ENCODE measurements at places on chromosomes 16 and 17. TPM values are rescaled to one million over a fixed set of nuclear protein-coding genes. Genes with fewer than 3 reads are reported as not detected.

- peak overlapping the region; percentile 78 for H3K27ac ChIP-seq
- no peak overlapping the region for H3K4me3 ChIP-seq
- H3K27me3 ChIP-seq: no peaks in the 10 kb centered on the region
- H3K36me3 ChIP-seq: peaks cover 34% of the 10 kb centered on the region
Measured at GRCh38 chr17:59388069-59388556, 56.7 kb downstream of the YPEL2 start.

Gene SRL
- total RNA-seq: 0.83 TPM

Gene KRTAP9-4
- not detected for total RNA-seq

Gene AANAT
- total RNA-seq: not detected

Gene TADA2A
- 21.0 TPM for total RNA-seq

- no peak for DNase-seq
- H3K4me3 ChIP-seq: no peak overlapping the region
- no peak overlapping the region for H3K27ac ChIP-seq
- H3K4me1 ChIP-seq: no peaks in the 10 kb centered on the region
- H3K27me3 ChIP-seq: peaks cover 1% of the 10 kb centered on the region
- no peaks in the 10 kb centered on the region for H3K36me3 ChIP-seq
Measured at GRCh38 chr17:72580321-72581127, 459.7 kb downstream of the SOX9 start.

Gene STRADA
- total RNA-seq: 20.0 TPM

- peaks cover 20% of the 10 kb centered on the region for H3K4me1 ChIP-seq
- peaks cover 57% of the 10 kb centered on the region for H3K36me3 ChIP-seq
- DNase-seq: no peak
Measured at GRCh38 chr17:4199818-4200402, 56.9 kb downstream of the CYB5D2 start.

GRCh38 chr16:21277045-21277926, 804 bp downstream of the CRYM start:
- H3K27ac ChIP-seq: no peak overlapping the region
- no peaks in the 10 kb centered on the region for H3K27me3 ChIP-seq
- H3K36me3 ChIP-seq: no peaks in the 10 kb centered on the region
- H3K4me1 ChIP-seq: peaks cover 10% of the 10 kb centered on the region
- DNase-seq: no peak
- H3K4me3 ChIP-seq: peak overlapping the region; percentile 50

Gene CCL15
- not detected for total RNA-seq

Measured in sigmoid colon (tissue), 7 donors.